ENCODE measurements at places on chromosomes 4 and X. TPM values are rescaled to one million over a fixed set of nuclear protein-coding genes. Genes with fewer than 3 reads are reported as not detected.

Gene HTT
- total RNA-seq: 44.5 TPM

Gene GCNA
- total RNA-seq: 4.3 TPM

Gene PRKG2
- 0.88 TPM for total RNA-seq

Gene RTL5
- 2.2 TPM for total RNA-seq

Gene CT45A7
- not detected for total RNA-seq

Gene SLC7A11
- 46.3 TPM for total RNA-seq

Gene USP9X
- total RNA-seq: 164 TPM

Gene GPC4
- 8.3 TPM for total RNA-seq

Measured in osteoblast (primary cell).